ENCODE measurements at places on chromosomes 4 and X.

DNA sequence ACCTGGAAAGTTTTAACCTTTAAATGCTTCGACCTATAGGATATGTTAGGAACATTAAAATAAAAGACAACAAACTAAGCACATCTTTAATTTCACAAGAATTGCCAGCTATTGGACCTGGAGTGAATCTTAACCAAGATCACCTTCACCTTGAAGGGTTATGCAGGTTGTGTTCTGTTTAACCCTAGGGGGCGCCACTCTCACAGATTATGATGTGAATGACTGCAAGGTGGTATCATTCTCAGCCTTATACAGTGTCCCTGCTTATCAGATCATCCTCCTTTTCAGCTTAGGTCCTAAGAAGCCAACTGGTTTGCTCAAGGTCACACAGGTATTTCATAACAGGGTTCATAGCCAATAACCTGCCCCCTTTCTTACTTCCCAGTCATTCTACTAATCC is 23.5 kb downstream of the INTS6L start:
- DNase-seq, result no peak

GRCh38 chr4:108804648-108805273 is 41.9 kb upstream of the ETNPPL start:
- no peak for DNase-seq

DNA sequence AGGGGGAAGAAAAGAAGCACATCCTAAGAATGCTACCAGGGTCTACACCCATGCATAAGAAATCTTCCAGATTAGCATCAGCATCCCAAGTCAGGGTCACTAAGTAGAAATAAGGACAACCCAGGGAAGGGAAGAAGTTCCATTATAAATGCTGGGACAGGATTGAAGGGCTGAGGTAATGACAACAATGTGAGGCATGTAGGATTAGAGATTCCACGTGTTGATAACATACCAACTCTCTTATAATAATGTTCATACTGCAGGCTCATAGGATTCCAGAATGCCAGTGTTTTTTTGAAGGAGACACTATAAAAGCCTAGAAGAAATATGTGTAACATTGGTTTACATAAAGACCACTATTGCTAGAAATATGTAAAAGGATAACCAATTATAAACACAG is 201.2 kb downstream of the MID1IP1 start:
- DNase-seq, result no peak

DNA sequence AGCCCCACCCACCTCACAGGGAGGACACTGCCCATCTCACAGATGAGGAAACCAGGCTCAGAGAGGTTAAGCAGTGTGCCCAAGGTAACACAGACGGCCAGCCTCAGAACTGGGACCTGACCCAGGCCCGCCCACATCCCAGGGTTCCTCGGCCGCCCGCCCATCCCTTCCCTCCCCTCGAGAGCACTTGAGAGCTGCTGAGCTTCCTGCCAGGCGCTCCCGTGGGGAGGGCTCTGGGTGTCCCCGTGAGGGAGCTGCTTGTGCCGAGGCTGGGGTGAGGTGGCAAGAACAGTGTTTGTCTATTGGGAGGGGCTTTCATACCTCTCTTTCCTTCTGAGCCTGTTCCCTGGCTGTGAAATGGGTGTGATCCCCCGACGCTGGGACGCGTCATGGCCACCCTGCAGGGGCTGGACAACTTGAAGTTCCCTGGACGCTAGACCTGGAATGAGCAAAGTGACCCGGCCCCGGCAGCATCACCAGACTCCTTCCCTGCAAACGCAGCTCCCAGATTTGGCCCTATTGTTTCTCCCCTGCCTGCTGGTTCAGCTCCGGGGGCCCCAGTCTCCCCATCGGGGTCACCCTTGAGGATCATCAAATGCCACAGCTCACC is 204.9 kb downstream of the AFAP1 start:
- DNase-seq, result no peak

DNA sequence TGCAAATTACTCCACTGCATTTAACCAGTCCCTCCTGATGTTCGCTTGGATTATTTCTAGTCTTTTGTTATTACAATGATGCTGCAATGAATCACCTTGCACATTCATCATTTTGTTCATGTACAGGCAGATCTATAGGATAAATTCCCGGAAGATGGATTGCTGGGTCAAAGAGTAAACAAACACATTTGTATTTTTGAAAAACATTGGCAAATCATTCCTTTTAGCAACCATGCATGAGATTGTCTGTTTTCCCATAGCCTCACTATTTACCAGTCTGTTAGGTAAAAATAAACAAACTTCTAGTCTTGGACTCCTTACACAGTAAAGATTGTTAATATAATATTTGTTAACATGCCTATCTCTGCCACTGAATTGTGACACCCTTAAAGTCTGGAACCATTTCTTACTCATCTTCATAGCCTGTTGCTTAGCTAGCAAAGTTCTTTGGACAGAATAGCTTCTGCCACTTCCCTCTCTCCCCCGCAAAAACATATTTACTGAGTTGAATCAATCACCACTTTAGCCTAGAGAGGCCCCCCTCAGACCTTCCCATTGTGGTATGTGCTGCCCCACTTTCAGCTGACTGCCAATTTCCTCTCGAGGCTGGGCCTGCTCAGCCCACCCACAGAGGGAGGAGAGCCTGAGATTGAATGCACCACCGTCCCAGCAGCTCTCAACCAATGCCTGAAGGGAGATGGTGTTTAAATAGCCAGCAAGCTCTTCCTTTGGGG is 108.4 kb upstream of the ATXN3L start:
- DNase-seq, result no peak

GRCh38 chrX:112785344-112785743 is 55.3 kb downstream of the AMOT start:
- no peak for DNase-seq

Measured in stimulated activated CD8-positive, alpha-beta memory T cell treated with anti-CD3 and anti-CD28 coated beads, Interleukin-4, amount 100 ng/mL, for 1 hour (primary cell).